ENCODE measurements at places on chromosomes 2 and 18.

DNA sequence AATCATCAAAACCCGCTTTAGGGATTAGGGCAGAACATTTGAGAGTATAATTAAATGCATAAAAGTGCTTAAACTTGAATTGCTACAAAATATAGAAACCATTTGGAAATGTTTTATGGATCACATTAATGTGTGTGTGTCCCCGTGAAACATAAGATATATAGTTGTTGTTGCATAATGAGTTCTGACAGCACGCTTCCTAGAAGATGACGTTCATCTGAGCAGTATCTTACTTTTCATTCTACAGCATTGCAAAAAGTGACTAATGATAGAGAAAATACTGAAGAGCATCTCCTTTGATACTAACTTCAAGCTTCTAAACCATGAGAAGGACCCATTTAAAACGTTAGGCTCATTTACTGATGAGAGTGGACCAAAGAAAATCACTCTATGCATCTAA, 63.7 kb downstream of the SLC8A1 start:
- no peak for DNase-seq

GRCh38 chr2:159941729-159942128, 120.7 kb downstream of the PLA2R1 start:
- DNase-seq = no peak

DNA sequence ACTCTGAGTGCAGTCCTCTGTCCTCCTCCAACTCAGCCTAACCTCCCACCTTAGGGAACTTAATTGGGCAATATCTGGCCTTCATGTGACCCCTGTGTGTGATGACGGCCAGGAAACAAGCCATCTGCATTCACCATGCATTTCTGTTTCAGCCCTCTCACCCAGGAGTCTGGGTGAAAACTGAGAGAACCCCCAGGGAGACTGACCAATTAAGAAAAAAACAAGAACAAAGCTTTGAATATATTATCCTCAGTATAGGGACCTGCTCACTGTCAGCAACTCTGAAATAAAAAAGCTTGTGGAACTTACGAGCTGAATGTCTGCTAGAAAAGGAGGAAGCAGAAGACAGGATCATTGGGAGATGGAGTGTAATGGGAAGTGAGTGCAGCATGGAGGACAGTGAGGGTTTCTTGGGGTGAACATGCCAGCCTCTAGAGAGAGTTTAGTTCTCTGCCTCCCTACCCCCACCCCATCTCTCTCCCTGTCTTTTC, 9.5 kb downstream of the MAPRE2 start:
- DNase-seq = no peak

DNA sequence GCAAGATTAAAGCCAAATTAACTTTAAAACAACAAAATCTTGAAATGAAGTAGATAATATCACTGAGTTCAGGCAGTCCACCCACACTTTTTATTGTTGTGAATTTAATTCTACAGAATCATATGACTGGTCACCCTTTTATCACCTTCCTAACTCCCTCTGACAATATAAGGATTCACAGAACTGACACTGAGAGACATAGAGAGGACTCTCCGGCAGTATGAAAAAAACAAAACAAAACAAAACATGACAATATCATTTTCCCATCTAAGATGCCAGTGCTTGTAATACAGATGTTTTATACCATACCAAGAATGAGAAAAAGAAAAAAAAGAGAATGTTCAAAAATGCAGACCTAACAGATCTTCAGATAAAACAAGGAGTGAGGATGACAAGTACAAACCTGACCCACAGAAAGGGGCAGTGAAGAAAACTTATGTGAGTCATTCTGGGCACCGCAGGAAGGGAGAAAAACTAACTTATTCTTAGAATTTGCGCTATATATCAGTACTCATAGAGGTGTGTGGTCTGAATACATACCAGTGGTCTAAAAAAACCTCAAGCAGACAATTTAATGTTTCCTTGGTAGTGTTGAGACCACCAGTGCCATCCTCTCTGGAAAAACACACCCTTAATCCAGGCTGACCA, 136.6 kb downstream of the ZAP70 start:
- DNase-seq = no peak

GRCh38 chr18:58532298-58532697, 96.6 kb downstream of the ALPK2 start:
- DNase-seq = no peak

DNA sequence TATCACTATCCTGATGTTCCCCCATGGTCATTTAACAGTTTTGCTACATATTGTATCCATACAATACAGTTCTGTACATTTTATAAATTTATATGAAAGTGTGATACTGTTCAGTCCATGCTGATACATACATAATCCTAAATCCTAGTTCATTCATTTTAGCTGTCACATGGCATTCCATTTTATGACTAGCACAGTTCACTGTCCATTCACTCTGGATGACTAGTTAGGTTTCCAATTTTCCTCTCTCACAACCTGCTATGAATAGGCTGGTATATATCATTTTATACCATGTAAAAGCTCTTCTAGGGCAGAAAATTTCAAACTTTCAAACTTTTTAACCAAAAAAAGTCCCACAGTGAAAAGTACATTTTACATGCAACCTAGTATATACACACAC, 15.2 kb downstream of the SMAD2 start:
- no peak for DNase-seq

GRCh38 chr2:181250691-181251090, 206.5 kb upstream of the ITGA4 start:
- no peak for DNase-seq

DNA sequence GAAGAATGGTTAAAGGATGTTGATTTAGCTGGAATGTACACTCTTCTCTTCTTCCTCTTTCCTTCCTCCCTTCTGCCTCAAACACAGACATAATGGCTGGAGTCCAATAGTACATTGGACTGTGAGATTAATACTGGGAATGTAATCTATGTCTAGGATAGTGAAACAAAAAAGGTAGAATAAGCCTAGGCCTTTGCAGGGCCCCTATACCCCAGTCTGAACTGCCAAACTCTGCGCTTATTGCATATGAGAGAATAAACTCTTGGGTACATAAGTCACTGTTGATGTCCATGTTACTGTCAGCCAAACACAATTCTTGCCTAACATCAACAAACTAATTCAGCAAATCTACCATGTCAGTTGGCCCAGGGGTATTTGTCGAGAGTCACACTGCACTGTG, 29.7 kb upstream of the CCDC150 start:
- no peak for DNase-seq

DNA sequence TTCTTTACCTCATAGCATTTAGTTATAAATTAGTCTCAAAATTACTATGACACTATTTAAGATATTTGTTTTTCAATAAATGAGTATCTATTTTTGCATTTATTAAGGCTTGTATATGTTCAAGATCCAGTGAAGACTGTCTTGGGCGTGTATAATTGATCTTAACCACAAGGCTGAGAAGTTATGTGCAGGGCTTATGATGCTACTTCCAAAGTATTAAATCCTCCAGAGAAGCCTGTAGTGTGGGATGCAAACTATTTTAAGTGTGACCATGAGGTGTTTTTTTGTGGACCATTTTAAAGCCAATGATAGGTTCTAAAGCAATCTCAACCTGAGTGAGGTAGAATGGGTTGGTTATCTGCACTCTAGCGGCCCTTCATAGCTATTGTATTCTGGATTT, 219.9 kb downstream of the ZNF407 start:
- DNase-seq = no peak

DNA sequence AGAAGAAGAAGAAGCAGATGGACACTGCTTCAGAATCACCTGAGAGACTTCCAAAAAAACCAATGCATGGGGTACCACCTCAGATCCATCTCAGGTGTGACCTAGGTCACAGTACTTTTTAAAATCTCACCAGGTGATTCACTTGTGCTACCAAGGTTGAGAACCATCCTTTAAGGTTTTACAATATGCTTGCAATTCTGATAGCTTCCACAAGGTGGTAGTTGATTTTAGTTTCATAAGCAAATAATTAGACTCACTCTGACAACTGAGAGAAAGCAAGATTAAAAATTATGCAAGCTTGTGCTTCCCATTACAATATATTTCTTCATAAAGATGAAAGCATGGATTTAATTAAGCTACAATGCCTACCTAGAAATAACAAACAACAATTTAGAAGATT, 355.1 kb downstream of the EN1 start:
- DNase-seq = no peak

DNA sequence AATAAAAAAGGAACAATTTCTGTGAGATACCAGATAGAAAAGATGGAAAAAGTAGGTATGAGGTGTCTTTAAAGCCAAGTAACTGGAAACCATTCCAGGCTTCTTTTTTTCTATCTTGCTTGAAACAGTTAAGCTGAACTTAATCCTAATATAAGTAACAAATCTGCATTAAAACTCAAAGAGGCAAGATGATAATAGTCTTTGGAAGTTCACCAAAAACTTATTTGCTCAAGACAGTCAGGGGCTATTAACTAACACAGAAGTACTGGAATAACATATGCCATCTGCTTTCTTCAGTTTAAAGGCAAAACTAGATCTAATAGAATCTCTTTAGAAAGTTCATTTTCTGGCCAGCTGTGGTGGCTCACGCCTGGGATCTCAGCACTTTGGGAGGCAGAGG, 18.8 kb downstream of the PDIA6 start:
- no peak for DNase-seq

All from stimulated activated CD4-positive, alpha-beta T cell treated with anti-CD3 and anti-CD28 coated beads, TNF-alpha, amount 100 ng/mL, for 24 hours (primary cell).